ENCODE measurements at places on chromosomes 4 and X. TPM values are rescaled to one million over a fixed set of nuclear protein-coding genes. Genes with fewer than 3 reads are reported as not detected.

The SETD7 gene
- total RNA-seq = 54.5 TPM

The CSN1S1 gene
- not detected for total RNA-seq

The MAGED4 gene
- total RNA-seq = 22.5 TPM

The ZCCHC12 gene
- total RNA-seq = not detected

The AR gene
- 2.7 TPM for total RNA-seq

The CT55 gene
- total RNA-seq = not detected

The HAUS3 gene
- 5.3 TPM for total RNA-seq

The GPRASP3 gene
- 8.0 TPM for total RNA-seq

The RFC1 gene
- 41.1 TPM for total RNA-seq

The CD38 gene
- not detected for total RNA-seq

The ARMCX5 gene
- 17.4 TPM for total RNA-seq
